ENCODE measurements at places on chromosomes 7 and 10.

DNA sequence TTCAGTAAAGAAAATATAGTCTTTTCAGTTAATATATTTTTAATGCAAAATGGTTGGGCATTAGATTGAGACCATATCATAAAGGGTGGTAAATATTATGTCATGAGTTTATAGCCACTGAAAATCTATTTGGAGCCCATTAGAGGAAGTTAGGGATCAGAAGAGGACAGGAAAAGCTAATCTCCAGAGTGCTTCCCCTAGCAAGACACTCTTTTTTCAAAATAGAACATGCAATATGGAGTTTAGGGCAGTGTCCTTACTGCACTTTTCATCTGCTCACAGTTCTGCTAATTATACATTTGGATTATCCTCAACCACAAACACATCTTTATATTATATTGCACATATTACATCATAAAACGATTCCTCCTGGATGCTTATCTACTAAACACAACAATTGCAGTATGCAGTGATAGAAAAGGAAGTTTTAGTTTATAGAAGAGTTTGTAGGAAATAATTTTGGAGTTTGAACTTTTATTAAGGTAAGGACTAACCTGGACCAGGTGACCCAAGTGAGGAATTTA, 159.8 kb downstream of the PHF14 start:
- DNase-seq: no peak

GRCh38 chr7:94996369-94996768, 89.0 kb downstream of the PPP1R9A start:
- DNase-seq: no peak

GRCh38 chr10:74882427-74882826, 56.0 kb downstream of the KAT6B start:
- no peak for DNase-seq

- no peak for DNase-seq
Observed at GRCh38 chr7:95594185-95594584, 2.1 kb downstream of the PDK4 start.
